ENCODE measurements at places on chromosomes 4 and X.

- no peak for DNase-seq
Measured at GRCh38 chrX:140447150-140447549, 57.7 kb downstream of the SOX3 start.

DNA sequence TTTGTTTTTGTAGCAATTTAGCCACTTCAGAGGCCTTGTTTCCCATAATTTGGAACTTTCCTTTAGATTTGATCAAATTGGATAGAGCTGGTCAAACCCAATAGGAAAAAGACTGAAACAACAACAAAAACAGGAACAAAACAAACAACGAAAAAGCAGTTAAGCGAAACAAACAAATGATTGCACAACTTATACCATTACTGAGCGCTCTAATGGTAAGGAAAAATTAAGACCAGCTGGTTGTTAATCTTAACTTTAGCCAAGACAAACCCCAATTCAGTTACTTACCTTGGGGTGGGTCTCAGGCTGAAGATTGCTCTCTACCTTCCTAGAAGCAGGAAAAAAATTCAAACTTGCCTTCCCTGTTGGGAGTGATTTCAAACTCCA is 38.3 kb downstream of the SPCS3 start:
- no peak for DNase-seq

GRCh38 chr4:68536375-68536774 is 39.7 kb downstream of the UGT2B17 start:
- DNase-seq: no peak

DNA sequence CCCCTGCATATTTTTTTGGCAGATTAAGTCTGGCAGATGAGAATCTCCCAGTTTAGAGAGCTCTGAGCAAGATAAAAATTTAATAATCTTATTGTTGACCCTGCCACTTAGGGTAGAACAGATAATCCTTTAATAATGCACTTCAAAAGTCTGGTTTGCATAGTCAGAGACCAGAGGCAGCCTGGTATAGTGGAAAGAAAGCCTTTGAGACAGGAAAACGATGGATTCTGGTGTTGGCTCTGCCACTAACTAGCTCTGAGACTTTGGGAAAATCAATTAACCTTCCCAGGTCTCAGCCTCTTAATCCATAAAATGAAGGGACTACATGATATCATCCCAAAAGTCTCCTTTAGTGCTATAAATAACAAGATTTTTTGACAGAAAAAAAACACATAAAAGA is 824.5 kb downstream of the STIM2 start:
- DNase-seq: no peak

GRCh38 chr4:140094438-140095420 is 59.3 kb downstream of the MAML3 start:
- DNase-seq: peak; percentile 73

GRCh38 chr4:118265312-118266144 is 87.3 kb downstream of the PRSS12 start:
- peak; percentile 72 for DNase-seq

GRCh38 chr4:85491527-85491926 is 16.6 kb downstream of the ARHGAP24 start:
- no peak for DNase-seq

DNA sequence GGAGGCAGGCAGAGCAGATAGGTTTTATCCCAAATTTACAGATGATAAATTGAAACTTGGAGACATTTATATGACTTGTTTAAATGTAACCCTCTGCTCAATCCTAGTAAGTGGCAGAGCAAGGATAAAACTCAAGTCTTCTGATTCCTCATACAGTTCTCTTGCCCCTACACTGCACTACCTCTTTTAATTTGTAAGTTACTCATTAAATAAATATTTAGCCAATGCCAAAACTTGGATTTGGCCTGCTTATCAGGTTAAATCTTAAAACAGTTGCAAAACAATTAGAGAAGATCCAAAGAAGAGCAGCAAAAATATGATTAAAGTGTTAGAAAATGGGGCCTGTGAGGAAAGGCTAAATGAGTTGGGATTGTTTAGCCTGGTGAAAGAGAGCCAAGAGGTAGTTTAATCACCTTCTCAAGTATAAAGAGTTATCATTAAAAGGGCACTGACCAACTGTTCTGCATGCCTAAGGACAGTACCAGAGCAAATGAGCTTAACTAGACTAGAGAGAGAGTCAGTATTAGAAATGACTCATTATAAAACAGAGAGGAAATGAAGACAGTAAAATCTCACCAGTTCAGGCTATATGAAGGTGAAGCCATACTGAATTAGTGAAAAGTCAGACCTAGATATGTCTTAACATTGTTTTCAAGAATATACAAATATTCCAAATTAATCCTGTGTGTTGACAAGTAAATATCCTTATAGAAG is 146.3 kb downstream of the GRIA3 start:
- DNase-seq: no peak

- DNase-seq: no peak
Measured at GRCh38 chr4:8574796-8575370, 5.3 kb upstream of the GPR78 start.

DNA sequence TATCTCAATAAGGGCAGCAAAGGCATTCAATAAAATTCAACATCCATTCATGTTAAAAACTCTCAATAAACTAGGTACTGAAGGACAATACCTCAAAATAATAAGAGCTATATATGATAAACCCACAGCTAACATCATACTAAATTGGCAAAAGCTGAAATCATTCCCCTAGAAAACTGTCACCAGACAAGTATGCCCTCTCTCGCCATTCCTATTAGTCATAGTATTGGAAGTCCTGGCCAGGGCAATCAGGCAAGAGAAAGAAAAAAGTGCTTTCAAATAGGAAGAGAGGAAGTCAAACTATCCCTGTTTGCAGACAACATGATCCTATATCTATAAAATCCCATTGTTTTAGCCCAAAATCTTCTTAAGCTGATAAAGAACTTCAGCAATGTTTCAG is 116.8 kb downstream of the TENT5D start:
- no peak for DNase-seq

- no peak for DNase-seq
Measured at GRCh38 chr4:40183615-40184411, 13.0 kb upstream of the RHOH start.

DNA sequence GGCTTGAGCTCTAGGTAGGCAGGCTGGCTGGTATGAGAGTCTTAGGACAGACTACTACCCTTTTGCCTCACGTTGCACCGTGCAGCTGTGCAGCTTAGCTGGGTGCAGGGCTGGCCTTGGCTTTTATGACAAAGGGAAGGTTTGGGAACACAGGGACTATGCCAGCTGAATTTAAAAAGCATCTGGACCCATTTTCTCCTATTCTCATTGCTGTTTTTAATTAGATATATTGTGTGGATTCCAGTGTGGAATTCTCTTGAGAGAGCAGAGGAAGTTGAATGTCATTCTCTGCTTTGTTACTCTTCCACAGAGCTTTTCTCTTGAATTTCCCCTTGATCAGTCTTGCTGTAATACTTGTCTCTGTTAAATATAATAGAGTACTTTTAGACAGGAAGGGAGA is 192.7 kb downstream of the ZNF330 start:
- no peak for DNase-seq

DNA sequence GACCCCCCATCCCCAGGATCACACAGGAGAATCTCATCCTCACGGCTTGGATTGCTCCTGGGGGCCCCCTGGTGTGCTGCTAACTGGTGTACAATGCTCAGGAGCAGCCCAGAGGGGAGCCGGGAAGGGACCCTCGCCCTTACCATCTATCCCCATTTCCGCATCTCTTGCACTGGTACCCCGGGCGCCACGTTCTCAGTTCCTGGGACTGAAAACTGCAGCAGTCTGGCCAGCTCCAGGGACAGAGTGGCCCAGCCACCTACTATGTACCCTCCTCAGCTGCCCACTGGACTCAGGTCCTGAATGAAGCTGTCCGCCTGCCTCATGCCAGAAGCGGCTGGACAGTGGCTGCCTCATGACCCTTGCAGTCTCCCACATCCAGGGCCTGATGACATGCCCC is 2.7 kb downstream of the SMIM10L2A start:
- no peak for DNase-seq

GRCh38 chrX:38845426-38845825 is 44.2 kb downstream of the MID1IP1 start:
- DNase-seq: no peak

- no peak for DNase-seq
Measured at GRCh38 chr4:70518716-70519115, 347 bp downstream of the AMTN start.

GRCh38 chrX:37776283-37776986 is 3.4 kb upstream of the CYBB start:
- no peak for DNase-seq

DNA sequence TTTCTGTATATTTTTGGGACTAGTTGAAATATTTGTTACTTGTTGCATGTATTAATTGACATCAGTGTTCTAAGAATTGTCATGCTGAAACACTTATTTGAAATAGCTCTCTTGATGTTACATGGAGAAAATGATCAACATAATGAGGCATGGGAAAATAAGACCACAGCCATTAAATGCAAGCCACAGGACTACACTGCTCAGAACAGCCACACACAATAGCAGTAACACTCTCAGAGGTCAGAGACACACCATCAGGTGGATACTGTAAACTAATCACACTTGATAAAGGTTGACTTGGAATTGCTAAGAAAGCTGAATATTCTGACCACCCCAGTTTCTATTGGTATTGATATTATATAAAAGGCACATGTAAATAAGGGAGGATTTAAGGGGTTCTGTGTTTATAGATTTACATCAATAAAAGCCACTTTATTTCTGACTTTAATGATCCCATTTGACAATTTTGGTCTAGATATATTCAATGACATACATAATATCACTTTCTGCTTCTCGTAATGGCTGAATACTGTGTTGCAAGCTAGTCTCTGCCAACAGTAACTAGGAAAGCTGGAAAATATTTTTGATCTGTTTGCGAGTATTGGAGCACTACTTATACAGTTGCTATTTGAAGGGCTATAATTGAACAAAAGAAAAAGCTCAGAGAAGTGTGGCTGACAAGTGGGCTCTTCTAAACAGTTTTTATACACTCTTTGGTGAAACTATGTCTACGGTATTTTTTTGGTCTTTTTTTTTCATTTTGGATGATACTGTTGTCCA is 876.5 kb upstream of the INTU start:
- no peak for DNase-seq

- no peak for DNase-seq
Measured at GRCh38 chr4:42915484-42915883, 23.0 kb downstream of the GRXCR1 start.

DNA sequence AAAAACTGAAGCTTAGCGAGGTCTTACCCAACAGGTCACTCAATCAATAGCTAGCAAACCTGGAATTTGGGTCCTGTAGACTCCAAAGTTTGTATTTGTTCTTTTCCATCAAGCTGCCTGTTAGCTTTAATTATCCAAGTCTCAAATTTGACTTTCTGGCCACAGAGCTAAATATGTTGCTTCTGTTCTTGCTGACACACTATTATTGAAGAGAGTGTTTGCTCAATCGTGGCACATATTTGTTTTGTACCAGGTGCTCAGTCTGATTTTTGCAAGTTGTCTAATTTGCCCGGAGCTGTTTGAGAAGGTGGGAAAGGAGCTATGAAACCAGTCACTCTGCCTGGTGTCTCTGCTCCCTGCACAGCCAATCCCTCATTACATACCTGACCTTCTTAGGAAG is 41.7 kb upstream of the FRMD7 start:
- DNase-seq: no peak

DNA sequence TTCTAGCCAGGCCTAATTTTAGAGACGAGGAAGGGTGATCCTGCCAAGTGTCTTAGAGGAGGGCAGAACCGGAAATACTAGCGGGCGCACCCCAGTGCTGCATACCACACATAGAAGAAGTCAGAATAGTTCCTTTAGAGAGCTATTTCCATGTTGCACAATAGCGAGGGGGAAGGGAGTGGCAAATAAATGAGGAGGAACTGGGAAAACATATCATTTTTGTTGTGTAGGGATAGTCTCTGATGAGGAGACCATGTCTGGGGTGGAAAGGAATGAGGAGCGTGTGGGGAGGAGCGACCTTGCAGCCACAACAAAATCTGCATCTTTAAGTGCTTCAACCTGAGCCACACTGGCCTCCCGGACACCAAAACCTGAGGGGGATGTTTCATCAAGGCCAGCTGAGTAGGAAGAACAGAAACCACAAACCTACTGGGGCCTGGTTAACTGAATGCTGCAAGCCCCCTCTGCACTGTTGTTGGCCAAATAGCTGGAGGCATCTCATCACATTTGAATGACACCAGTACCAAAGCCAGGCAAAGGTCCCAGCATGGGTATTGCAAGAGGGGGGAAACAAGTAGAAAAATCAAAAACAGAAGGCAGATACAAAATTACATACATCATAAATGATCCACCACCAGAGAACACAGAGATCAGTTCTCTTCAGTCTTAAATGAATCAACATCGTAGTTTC is 26.7 kb upstream of the C1QTNF7 start:
- no peak for DNase-seq

DNA sequence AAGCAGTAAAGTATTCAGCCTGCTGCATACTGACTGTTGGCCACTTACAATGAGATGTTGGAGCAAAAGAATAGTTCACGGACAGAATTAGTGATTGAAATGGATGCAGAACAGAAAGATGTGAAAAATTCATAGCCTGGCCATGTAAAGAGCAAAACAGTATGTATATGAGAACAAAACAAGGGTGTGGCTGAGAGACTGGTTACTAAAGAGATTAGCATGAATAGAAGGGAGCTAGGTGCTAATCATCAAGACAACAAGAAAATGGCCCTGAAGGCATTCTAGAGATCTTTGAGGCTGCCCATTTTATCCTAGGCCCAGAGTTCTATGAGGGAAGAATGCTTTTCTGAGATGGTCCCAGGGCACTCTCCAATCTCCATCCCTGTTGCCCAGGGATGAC is 208.5 kb downstream of the ARHGEF9 start:
- no peak for DNase-seq

GRCh38 chrX:72057331-72057730 is 74.4 kb downstream of the RTL5 start:
- no peak for DNase-seq

GRCh38 chrX:11341274-11342201 is 48.3 kb downstream of the AMELX start:
- no peak for DNase-seq

DNA sequence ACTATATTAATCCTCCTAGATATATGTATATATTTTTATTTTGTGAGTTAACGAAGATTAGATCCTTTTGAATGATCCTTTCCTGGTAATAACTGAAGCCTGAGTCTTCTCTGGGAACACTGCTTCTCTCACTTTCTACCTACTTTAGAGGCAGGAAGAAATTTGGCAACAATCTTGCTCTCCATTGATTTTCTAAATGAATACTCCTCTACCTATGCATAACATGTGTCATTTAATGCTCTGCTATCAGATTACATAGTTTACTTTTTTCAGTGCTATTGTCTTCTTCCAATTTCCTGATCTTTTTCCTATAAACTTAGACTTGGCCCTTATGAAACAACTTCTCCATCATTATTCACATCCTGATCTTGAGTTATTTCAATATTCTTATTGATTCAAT is 60.4 kb upstream of the PDHA2 start:
- no peak for DNase-seq

DNA sequence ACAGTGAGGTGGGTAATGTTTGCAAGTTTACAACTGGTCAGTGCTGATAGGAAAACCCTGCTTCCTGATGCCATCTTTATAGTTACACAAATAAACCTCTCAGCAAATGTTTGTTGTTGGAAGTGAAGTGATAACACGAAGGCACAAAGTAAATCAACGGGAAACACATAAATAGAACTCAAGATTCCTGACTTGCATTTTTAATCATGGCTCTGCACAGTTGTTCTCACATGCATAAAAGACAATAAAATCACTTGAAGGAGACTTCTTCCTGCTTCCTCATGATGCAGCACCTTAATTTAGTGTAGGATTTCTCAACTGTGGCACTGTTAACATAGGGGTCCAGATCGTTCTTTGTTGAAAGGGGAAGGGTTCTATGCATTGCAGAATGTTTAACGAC is 907.7 kb downstream of the RAB28 start:
- no peak for DNase-seq
